LHCN-M2 (cell line): ENCODE measurements at places on chromosomes 7 and 10. TPM values are rescaled to one million over a fixed set of nuclear protein-coding genes. Genes with fewer than 3 reads are reported as not detected.

IFIT3 gene
- total RNA-seq = 15.6 and 32.0 TPM in 2 replicates

GRCh38 chr10:50554995-50555568, 68.7 kb downstream of the SGMS1 start:
- DNase-seq = no peak

- no peak for DNase-seq
These were observed 50.3 kb upstream of the SLC29A3 start for GRCh38 chr10:71268758-71269157.

GRCh38 chr7:112575864-112576263, 95.1 kb downstream of the LSMEM1 start:
- DNase-seq = no peak

- DNase-seq = no peak
These were observed 38.0 kb downstream of the INPP5A start for GRCh38 chr10:132575320-132576201.
